ENCODE measurements at places on chromosomes 1 and 21.

DNA sequence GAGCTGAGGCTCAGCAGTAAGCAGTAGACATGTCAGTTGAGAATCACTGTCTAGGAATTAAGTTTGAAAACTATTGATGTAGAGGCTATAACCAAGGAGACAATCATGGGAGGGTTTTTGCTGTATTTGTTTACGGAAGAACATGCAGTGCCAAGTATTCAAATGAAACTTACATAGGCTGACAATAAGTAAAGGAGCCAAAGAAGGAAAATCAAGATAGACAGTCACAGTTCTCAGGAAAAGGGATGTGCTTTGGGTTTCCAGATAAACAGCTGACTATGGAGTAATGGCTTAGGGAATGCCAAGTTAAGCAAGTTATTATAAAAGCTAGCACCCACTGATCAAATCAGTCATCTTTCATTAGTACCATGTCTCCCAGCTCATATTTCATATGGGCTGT lies 21.5 kb downstream of the GNG12 start:
- DNase-seq: no peak

DNA sequence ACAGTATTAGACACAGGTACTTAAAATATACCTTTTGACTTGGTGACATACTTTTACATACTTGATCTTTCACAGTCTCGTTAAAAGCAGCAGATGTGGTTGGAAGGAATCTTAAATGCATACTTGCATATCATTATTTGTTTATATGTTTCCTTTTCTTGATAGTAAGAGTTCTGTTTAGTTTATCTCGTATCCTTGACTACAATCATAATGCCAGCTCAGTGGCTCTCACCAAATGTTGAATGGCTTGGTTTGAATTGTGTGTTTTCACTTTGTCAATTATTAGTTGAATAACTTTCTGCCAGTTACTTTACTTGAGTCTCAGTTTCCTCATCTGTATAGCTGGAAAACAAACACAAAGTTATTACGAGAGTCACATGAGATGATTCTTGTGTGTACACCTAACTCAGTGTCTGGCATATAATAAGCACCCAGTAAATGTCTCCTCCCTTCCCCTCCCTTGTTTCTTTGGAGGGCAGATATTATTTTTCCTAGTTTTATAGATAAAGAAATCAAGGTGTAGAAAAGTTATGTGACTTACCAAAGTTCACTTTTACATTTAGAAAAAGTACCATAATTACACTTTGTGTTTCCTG lies 131.6 kb upstream of the IVNS1ABP start:
- no peak for DNase-seq

GRCh38 chr1:219472596-219472995 lies 140.3 kb downstream of the ZC3H11B start:
- no peak for DNase-seq

DNA sequence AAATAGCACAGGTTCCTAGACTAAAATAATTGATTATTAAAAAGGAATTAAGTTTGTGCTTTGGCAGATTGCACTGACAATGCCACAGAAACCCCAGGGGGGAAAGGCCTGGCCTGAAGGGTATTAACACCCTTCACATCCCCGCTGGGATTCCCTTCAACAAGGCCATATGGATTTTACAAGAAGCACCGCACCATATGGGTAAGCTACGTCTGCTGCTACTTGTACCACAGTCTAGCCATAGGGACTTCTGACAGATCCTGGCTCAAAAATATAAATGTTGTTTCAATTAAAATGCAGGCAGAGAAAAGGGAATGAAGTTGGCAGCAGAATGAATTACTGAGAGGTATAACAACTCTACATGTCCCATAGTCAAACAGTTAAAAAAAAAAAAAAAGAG lies 101.0 kb downstream of the DENND1B start:
- no peak for DNase-seq

All from AG04449 (cell line).